ENCODE measurements at places on chromosomes 2 and 18.

GRCh38 chr2:236180831-236181453 lies 12.8 kb upstream of the GBX2 start:
- peak; percentile 21 for DNase-seq

DNA sequence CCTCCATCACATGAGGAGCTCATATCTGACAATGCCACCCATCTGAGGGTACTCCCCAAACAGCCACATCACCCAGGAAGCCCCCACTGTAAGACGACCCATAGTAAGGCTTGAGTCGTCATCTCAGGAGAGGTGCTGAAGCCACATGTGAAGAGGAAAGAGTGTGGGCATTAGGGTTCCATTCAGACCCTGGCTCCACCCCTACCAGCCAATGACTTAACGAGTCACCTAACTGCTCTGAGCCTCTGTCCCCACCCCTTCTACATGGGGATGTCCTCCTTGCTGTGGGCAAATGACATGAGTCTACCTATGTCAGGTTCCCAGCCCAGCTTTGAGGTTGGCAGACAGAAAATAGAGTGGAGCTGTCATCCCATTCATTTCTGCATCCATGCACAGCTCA lies 46.3 kb downstream of the C1QL2 start:
- no peak for DNase-seq

DNA sequence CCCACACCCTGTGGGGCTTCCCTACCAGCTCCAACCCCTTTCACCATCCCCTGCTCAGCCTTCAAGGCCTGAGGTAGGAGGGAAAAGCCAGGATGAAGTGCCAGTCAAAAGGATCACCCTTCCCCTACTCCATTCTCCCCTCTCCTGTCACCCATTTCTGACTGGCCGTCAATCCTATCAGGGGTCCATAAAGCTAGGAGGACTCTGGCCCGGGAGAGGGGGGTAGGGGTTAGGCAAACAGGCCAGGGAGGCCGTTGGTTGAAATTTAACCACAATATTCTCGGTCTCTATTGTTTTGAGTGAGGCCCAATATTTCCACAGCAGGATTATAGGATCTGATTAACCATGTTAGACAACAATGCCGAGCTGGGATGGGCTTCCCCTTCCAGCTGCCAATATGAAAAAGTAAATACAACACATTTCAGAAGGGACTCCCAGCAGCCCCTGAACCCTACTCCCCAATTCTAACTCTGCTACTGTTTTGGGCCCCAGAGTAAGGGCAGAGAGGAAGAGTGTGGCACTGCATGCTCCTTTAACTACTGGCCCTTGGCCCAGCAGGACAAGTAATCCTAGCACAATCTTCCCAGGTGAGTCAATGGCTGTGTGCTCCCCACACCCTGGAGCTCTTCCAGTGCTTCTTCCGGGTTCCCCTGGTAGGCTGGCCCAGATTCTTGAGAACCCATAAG lies 10.6 kb upstream of the IHH start:
- DNase-seq: no peak

DNA sequence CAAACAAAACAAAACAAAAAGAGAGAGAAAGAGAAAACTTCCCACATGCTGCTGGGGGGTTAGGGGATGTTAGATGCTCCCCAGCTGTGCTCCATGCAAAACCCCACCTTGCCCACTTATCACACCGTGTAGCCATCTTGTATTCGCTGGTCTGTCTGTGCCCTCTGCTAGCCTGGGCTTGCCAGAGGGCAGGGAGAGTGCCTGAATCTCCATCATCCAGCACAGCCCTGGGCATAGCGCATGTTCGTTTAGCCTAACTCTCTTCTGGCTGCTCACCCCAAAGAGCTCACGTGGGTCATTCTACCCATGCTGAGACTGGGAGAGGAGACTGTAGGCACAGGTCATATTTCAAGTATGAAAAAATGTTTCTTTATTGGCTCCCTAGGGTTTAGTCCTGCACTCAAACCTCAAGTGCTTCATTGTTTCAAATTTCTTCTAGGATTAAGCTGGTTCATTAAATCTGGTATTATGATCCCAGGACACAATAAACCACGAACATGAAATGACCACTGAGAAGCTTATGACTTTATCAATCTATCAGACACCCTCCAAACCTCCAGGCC lies 100.5 kb downstream of the KCNF1 start:
- DNase-seq: no peak

- DNase-seq: no peak
These were observed 866.8 kb downstream of the DSC3 start for GRCh38 chr18:30175621-30176225.

DNA sequence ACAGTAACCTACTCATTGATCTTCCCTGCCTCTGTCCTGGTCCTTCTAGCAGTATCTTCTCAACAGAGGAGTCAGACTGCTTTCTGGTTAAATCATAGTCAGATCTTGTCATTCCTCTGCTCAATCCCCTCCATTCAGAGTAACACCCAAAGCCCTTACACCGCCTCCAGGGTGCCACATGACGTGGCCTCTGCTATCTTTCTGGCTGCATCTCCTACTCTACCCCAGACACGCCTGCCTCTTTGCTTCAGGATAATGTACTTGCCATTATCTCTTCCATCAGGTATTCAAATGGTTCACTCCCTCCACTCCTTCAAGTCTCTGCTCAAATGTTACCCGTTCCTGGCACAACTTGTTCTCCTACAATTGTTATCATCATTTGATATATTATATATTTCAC lies 36.3 kb upstream of the ACVR2A start:
- no peak for DNase-seq

GRCh38 chr2:99404039-99404796 lies 67.0 kb downstream of the EIF5B start:
- no peak for DNase-seq

GRCh38 chr2:142065156-142065555 lies 65.7 kb downstream of the LRP1B start:
- no peak for DNase-seq
